SW 1271 (cell line): ENCODE measurements at places on chromosomes 4 and X.
A peak's percentile ranks its signal among the peaks of the same experiment; 100 is the strongest.

GRCh38 chrX:118025226-118025625 is 91.4 kb downstream of the KLHL13 start:
- DNase-seq = no peak

DNA sequence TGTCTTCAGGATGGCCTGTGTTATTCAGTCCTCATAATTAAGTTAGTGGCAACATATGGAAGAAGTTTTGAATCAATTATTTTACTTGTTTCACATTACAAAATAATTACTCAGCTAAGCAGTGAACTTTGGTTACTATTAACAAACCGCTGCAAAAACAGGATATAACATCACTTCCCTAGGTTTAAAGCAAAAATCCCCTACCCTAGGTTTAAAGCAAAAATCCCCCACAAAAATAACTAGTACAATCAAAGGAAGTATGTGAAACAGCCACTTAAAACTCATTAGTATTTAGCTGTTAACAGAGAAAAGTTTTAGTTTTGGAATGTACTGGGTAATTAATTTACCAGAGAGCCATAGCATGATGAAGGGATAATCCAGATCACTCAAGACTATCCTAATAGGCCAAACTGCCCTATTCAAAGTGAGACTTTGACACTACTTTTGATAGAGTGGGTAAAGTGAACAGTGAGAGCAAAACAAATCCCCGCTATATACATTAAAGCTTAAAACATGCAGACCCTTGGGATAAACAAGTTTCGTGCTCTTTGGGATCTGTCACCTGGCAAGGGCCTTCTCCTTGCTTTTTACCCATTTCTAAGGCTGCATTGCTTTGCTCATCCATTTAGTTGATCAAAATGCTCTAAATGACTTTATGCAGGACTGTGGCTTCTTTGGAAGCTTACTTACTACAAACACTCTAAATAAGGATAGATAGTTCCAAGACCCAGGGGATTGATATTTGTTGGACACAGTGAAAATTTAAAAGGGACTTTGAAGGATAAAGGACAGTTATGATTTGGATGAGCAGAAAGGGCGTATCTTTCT is 36.4 kb upstream of the GPR174 start:
- DNase-seq = no peak

DNA sequence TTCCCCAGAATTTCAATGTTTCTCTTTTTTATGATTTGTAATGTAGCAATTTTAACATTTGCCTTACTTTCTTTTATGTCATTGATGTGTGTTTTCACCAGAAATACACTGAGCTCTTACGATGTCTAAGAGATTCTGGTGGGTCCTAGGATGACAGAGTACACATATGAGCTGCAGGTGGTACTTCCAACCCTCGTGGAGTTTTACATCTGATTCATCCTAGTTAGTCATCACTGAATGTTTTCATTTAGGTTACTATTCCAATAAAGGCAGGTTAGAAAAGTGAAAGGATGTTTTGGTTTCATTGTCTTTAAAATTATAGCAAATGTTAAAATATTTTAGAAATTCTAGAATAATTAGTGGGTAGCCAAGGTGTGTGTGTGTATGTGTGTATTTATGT is 605.9 kb downstream of the ADGRL3 start:
- DNase-seq = no peak

- DNase-seq = peak; percentile 96
These were observed 128.2 kb downstream of the C4orf51 start for GRCh38 chr4:145808021-145808650.

DNA sequence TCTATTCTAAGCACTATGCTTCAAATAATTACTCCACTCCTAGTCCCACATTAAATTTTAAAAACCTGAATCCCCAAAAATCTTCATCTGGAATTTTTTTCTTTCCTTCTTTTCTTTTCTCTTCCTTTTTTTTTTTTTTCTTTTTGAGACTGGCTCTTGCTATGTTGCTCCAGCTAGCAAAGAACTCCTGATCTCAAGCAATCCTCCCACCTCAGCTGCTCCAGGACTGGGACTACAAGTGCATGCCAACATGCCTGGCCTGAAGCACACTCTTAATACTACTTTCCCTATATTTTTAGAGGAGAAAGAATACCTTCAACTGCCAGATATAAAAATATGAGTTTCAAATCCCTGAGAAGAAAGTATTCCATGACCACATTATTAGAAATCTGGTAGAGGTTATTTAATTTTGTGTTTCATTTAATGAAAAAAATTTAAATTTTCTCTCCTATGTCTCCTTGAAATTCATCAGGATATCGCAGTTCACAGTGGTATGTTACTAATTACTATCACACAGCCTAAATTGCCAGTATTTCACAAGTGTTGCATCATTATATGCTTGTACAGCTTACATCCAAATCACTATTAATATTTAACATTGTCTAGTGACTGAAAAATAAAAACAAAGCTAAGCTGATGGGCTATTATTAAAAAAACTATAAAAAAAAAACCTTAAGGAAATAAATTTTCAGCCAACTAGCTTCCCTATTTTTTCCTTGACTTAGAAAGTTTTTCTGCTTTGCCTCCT is 227.8 kb downstream of the NAF1 start:
- DNase-seq = no peak

DNA sequence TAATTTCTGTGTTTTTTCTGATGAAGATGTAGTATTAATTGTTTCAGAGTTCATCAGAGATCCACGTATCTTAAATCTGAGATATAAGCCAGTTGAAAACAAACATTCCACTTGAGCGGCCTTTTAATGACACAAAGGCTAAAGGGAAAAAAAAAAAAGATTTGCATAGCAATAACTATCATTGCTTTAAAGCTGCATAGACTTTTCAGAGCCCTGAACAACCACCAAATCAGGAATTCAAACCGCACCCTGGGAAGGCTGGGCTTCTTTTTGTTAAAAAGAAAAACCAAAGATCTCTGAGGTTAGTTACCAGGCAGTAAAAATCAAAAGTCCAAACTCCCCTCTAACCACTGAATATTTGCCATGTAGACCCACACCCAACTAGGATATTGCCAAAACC is 206.0 kb downstream of the HHIP start:
- no peak for DNase-seq

GRCh38 chr4:62199291-62199810 is 999.2 kb downstream of the ADGRL3 start:
- DNase-seq = no peak

- no peak for DNase-seq
These were observed 312.5 kb downstream of the ZIC3 start for GRCh38 chrX:137878401-137878800.

GRCh38 chr4:7983296-7983695 is 43.6 kb upstream of the AFAP1 start:
- DNase-seq = no peak

DNA sequence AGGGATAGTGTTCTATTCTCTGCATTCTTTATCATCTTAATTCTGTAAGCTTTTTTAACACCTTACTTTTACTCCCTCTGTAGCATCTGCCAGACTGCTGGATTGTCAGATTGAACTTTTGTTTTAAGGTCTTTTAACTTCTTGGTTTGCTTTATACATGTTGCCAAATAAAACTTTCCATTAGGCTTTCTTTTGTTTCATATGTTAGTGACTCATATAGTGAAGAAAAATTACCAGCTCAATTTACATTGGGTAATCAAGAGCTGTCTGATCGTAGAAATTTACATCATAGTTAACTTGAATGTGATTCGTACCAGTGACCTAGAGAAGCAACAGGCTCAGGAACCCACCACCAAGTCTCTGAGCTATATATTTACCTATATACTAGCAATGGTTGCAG is 28.5 kb upstream of the KLHL4 start:
- no peak for DNase-seq

GRCh38 chr4:42778349-42778748 is 114.2 kb upstream of the GRXCR1 start:
- no peak for DNase-seq

GRCh38 chrX:35890699-35891098 is 28.8 kb upstream of the CFAP47 start:
- no peak for DNase-seq

GRCh38 chr4:5524446-5525299 is 183.7 kb downstream of the EVC2 start:
- no peak for DNase-seq

- no peak for DNase-seq
These were observed 56.6 kb upstream of the LHFPL1 start for GRCh38 chrX:112736310-112736709.

- DNase-seq = no peak
These were observed 423.9 kb upstream of the PITX2 start for GRCh38 chr4:111046811-111047210.

- no peak for DNase-seq
These were observed 188.0 kb downstream of the STIM2 start for GRCh38 chr4:27048429-27049238.

GRCh38 chr4:103497692-103498091 is 222.1 kb downstream of the TACR3 start:
- DNase-seq = no peak

DNA sequence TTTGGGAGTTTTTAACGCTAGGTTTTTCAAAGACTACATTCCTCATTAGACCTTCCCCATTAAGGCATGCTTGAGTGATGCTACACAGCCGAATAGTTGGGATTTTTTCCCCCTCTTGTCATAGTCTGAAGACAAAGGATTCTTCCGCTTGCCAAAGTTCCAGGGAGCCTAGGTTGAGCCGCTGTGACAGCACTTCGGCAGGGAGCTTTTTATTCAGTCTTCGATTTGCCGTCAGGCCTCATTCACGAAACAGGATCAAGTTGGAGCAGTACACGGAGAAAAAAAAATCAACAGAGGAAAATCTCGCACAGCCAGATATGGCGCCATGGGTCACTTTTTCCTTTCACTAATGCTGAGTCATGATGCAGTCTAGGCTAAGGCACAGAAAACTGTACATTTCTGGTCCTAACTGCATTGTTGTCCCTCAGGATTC is 24.3 kb downstream of the SHROOM3 start:
- DNase-seq = no peak

DNA sequence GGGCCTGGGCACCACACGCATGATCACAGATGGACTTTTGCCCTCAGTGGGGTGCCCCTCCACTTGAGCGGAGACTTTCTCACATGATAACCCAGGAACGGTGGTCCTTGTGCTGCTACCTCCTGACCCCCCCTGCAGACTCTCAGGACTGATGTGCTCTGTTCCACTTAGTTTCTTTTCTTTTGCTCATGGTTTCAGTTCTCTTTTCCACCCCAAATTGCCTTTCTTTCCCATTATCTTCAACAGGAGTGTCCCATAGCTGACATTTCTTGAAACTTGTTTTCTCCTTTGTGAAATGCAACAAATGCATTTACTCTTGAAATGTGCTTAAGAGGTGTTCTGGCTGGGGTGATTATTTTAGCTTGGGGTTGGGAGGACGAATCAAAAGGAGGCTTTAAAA is 9.0 kb downstream of the MPC1L start:
- no peak for DNase-seq

GRCh38 chr4:47913330-47913729 is 1.1 kb downstream of the NFXL1 start:
- no peak for DNase-seq

DNA sequence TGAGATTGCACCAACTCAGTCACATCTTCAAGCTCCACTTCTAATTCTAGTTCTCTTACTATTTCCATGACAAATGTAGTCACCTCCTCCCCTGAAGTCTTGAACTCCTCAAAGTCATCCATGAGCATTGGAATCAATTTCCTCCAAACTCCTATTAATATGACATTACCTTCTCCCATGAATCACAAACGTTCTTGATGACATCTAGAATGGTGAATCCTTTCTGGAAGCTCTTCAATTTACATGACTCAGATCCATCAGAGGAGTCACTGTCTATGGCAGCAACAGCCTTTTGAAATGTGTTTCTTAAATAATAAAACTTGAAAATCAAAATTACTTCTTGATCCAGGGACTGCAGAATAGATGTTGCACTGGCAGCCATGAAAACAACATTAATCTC is 34.5 kb downstream of the GALNTL6 start:
- no peak for DNase-seq

- no peak for DNase-seq
These were observed 8.7 kb downstream of the WDFY3 start for GRCh38 chr4:84957514-84958420.

- no peak for DNase-seq
These were observed 261.5 kb downstream of the IL1RAPL1 start for GRCh38 chrX:28848707-28849106.

DNA sequence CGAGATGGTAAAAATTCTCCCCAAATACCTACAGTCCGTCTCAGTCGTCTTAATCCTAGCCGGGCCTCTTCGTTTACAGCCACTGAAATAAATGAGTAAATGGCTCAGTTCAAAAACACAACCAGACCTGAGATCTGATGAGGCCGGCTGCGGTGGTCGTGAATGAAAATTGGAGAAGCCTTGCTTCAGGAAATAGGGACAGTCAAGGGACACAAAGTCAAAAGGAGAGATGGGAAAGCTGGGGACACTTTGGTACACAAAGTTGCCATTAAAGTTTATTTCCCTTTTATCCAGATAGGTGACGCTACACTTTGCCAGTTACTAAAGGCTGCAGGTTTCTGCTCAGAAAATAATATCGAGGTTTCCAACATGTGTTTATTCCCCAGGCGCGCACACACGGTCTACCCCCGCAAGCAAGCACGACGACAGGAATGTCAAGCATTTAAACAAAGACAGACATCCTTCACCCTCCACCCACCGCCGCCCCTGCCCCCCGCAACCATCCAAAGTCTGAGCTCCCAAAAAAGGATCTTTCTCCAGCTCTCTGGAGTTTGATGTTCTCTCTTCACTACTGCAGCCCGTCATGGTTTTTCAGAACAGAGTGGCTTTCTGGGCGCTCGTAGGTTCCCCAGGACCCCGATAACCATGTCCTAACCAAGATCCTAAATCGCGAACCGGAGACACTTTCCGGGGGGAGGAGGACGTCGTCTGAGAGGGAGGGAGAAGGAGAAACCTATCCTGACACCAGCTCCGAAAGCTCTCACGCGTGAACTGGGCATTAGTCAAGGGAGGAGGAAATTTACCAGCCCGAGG is 1.3 kb upstream of the PCDH7 start:
- DNase-seq = peak; percentile 18

DNA sequence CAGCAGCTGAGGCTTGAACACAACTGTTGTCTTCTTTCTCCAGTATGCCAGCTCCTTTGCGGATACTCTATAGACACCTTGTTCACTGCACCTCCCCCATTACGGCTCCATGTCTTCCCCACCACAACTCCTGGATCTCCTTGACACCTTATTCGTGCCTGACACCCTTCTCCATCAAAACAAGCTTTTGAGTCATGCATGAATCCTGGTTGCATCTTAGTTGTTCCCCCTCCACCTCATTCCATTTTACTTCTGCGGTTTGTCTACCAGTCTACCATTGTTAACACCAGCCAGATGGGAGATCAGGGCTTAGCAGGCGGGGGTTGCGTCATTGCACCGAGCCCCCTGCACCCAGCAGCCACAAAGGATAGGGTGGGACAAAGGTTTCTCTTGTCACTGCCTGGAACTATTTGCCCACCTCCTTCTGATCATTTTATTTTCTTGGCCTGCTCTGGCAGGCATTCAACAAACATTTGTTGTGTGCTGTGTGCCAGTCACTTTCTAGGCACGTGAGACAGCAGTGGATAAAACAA is 2.0 kb upstream of the CDK16 start:
- no peak for DNase-seq

DNA sequence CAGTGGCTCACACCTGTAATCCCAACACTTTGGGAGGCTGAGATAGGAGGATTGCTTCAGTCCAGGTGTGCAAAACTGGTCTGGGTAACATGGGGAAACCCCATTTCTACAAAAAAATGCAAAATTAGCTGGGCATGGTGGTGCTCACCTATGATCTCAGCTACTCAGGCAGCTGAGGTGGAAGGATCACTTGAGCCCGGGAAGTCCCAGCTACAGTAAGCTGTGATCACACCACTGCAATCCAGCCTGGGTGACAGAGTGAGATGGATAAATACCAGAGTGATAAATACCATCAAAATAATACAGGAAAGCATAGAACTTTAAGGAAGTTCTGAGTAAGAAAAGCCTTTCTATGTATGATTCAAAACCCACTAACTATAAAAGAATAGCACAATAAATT is 52.8 kb downstream of the LRBA start:
- DNase-seq = no peak
